ENCODE measurements at places on chromosomes 7 and 10.

DNA sequence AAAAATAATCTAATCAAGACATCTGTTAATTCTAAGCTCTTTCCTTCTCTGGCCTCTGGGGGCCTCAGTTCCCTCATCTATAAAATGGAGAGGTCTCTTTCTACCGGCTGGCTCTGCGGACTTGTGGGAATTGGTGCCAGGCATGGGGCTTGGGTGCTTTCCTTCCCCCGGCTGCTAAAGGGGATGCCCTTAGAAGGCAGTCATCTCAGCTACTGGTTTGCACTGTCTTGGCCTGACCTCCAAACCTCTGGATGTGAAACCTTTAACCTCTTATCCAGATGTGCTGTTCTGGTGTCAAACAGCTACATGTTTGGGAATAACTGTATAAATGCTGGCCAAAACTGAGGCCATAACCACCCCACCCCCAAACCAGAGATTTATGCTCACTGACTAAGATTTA is 320.0 kb downstream of the RPS24 start:
- no peak for DNase-seq

DNA sequence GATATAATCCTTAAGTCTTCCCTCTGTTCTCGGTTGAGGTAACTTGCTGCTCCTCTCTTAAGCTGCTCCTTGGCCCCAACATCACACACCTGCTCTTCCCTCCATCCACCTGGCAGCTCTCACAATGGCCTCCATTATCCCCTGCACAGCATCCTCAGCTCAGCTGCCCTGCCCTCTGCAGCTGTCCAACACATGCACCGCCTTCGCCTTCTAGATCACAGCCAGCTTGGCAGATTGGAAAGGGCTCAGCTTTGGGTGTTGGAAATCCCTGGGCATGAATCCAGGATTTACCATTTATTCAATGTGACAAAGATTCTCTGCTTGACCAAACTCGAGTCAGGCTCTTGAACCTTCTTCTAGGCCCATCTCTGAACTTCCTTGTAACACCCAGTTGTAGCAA is 20.6 kb downstream of the RGR start:
- no peak for DNase-seq

- no peak for DNase-seq
Measured at GRCh38 chr10:78937393-78937792, 131.4 kb upstream of the ZMIZ1 start.

DNA sequence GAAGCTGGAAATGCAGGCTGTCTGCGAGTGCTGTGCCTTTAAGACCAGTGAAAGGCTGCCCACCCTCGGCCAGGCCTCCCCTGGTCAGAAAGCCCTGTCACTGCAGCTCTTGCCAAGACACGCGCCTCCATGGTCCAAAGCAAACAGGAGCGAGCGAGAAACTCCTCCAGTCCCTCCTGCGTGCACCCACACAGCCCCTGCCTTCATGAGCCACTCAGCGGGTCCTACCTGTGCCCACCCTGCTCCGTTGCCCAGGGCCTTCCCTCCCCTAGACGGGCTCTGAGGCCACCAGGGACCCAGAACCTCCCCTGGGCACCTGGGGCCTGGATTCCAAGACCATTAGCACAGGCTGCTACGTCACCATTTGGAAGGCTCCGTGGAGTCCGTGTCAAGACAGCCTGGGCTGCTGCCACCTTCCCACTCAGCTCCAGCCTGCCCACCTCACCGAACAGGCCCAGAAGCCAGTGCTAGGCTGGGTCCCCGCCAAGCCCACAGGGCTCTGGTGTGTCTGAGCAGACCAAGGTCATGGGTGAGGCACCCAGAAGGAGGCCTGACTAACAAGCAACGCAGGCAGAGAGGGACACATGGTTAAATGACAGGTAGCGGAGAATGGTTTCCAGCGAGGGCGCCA is 144.5 kb downstream of the NEURL1 start:
- no peak for DNase-seq

- DNase-seq = no peak
Measured at GRCh38 chr10:128324058-128324827, 198.0 kb upstream of the MKI67 start.

GRCh38 chr10:133442191-133442966 is 11.4 kb upstream of the SCART1 start:
- no peak for DNase-seq

DNA sequence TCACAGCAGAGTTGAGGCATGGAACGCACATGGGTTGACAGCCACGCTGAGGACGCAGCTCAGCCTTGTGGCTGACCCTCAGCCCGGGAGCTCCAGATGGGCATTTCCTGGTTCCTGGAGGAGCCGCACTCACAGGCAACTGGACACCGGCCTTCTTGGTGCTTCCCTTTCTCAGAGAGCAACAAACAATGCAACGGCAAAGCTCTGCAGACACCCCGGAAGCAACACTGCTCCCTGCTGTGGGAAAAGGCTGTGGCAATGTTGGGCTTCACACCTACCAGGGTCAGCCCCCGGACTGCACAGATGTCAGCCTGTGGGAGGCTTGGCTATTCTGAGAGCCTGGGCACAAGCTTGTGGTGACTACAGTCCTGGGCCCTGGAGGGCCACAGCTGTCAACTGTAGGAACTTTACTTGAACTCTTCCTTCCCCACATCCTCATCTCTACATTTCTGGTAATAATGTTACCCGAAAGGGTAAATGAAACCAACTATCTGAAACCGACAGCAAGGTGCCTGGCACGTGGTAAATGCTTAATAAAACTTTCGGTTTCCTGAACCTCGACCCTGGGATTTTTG is 597.5 kb upstream of the MKI67 start:
- DNase-seq = no peak

GRCh38 chr7:29890251-29890650 is 83.9 kb downstream of the WIPF3 start:
- DNase-seq = no peak

GRCh38 chr7:142689439-142690120 is 59.7 kb upstream of the PRSS1 start:
- no peak for DNase-seq

DNA sequence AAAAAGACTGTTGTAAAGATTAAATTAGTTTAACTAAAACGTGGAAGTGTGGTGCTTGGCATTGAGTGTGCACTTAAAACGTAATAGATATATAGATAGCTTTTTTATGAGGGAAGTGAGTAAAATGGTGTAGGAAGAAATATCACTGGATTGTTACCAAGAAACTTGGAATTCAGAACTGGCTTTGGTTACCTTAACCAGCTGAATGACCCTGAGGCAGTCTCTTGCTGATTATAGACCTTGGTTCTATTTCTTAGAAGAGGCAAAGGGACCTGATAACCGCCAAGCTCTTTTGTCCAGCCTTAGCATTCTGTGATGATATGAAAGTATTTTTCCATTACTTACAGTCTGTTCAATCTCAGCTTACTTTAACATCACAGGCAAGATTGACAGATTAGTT is 3.8 kb downstream of the REEP3 start:
- no peak for DNase-seq
